ENCODE measurements at places on chromosomes 13 and 19.

GRCh38 chr13:97307118-97307881, 85.2 kb downstream of the MBNL2 start:
- no peak for DNase-seq

DNA sequence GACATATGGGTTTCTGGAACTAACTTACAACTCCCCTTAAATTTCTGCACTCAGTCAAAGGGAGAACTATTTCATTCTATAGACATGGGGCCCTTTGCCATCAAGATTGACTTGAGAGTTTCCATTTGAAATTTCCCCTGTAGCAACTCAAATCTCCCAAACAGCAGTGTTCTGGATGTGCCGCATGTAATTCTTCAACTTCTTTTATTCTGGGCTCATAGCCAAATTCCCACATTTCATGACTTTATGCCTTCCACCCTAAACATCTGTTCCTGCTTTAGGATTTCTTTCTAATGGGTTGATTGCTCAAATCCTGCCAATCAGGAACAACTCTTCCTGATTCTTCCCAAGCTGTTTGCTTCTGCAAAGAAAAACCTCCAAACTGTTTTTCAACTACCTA, 336.0 kb downstream of the TBC1D4 start:
- no peak for DNase-seq

GRCh38 chr19:5424192-5424973, 30.8 kb upstream of the ZNRF4 start:
- DNase-seq = no peak

- peak; percentile 55 for DNase-seq
These were observed 722 bp downstream of the COLGALT1 start for GRCh38 chr19:17555929-17556813.

DNA sequence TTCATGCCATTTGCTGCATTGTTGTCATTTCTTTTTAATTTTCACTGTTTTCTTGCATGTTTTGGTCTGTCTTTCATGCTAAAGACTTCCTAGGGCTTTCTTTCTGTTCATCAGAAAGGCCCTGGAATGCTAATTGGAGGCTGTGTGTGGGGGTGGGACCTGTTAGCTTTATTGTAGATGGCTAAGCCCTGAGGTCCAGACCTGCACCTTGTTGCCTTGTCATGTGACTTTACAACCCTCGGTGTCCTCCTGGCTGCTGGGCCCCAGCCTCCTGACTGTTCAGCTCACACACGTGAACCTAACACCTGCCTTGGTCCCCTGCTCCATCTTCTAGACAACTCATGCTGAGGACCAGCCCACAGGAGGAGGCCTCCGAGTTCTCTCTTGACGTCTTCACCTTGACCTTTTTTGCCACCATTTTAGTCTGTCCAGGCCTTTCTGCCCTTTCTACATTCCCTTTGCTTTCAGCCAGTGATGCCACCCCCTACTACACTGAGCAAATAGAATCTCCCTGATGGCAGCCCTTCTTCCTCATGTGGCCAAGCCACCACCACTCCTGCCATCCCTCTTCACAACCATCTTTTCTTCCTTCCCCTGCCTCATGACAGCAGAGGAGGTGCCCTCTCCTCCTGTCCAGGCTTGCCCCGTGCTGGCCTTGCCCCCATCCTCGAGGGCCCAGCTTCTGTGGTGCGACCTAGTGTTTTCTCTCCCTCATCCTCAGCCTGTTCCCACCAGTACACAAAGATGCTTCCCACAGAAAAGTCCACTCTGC, 41.4 kb upstream of the GPI start:
- no peak for DNase-seq

DNA sequence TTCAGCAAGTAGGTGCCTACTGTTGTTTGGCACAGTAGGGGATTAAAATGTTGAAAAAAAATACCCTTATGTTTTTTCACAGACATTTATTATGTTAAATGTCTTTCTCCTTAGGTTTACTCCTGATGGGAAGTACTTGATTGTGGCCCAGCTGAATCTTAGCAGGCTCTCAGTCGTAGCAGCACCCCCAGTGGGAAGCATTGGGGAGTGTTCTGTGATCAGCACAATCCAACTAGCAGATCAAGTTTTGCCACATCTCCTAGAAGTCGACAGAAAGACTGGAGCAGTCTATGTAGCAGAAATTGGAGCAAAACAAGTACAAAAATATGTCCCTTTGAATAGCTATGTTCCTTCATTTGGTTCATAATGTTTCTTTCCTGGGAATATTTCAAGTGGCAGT, 9.3 kb downstream of the NHLRC3 start:
- DNase-seq = no peak

- DNase-seq = no peak
These were observed 3.5 kb upstream of the CGB7 start for GRCh38 chr19:49061000-49061399.

DNA sequence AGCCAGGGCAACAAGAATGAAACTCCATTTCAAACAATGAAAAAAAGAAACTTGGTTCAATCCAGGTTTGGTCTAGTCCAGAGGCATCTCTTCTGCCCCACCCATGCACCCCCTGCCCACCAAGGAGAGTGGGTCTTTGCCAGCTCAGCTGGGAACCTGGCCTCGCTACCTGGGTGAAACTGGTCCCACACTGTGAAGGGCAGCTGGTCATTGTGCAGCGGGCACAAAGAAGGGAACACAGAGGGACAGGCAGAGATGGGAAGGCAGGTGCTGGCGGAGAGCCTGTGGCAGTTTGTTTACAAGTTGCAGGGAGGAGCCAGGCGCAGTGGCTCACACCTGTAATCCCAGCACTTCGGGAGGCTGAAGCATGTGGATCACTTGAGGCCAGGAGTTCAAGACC, 50.2 kb downstream of the CPAMD8 start:
- no peak for DNase-seq

GRCh38 chr13:26229080-26229615, 7.0 kb upstream of the RNF6 start:
- no peak for DNase-seq
